ENCODE measurements at places on chromosomes 6 and 20. TPM values are rescaled to one million over a fixed set of nuclear protein-coding genes. Genes with fewer than 3 reads are reported as not detected.

OARD1 gene
- 58.3 TPM for polyA plus RNA-seq

ARMC2 gene
- 3.2 TPM for polyA plus RNA-seq

CST4 gene
- not detected for polyA plus RNA-seq

TTLL9 gene
- polyA plus RNA-seq = not detected

DXO gene
- 16.2 TPM for polyA plus RNA-seq

RPS21 gene
- 3,148 TPM for polyA plus RNA-seq

OR2H1 gene
- not detected for polyA plus RNA-seq

EFCAB8 gene
- not detected for polyA plus RNA-seq

Data from IgD-negative memory B cell (primary cell).